ENCODE measurements at places on chromosomes 3 and 15.

- no peak for DNase-seq
Observed at GRCh38 chr3:146050691-146051090, 110.3 kb downstream of the PLOD2 start.

DNA sequence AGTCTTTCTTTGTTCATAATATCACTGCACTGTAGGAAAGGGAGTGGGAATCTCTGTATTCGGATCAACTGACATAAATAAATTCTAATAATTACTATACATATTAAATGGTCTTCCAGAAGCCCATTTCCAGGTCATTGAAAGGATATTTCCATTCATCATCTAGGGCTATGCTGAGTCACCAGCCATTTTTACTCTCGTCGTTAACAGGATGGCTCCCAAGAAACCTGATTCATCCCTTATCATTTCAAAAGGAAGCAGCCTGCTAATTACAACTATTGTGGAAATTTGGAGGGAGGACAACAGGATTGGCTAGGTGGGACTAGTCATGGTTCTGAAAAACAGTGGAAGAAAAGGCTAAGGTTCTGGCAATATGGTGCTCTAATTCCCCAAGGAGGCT lies 13.6 kb downstream of the GMNC start:
- no peak for DNase-seq

GRCh38 chr15:58665672-58666071 lies 83.8 kb downstream of the ADAM10 start:
- no peak for DNase-seq

DNA sequence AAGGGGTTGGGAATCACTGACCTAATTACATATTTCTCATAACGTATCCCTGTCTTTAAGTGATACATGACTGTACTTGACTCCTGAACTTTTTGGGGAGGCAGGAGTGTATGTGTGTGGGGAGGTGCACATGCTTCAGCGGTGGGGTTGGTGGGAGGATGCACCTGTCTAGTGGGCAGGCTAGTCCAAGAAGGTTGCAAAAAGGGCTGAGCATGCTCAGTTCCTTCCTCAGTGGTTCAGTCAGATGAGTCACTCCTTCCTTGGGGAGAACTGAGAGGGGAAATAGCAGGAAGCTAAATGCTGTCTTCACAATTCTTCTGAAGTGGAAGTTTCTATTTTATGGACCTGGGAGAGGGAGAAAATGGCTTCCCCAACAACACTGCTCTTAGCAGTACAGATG lies 24.6 kb upstream of the AP4E1 start:
- no peak for DNase-seq

GRCh38 chr15:100918034-100918689 lies 995 bp upstream of the LRRK1 start:
- DNase-seq: peak; percentile 68

GRCh38 chr15:31111091-31111647 lies 9.6 kb upstream of the TRPM1 start:
- DNase-seq: no peak

- DNase-seq: no peak
Observed at GRCh38 chr3:151501923-151502632, 41.2 kb upstream of the IGSF10 start.

GRCh38 chr15:41878355-41878699 lies 15.5 kb downstream of the SPTBN5 start:
- DNase-seq: no peak

- DNase-seq: no peak
Observed at GRCh38 chr3:45088543-45089358, 57.4 kb downstream of the CDCP1 start.
